ENCODE measurements at places on chromosomes 2 and 18.

DNA sequence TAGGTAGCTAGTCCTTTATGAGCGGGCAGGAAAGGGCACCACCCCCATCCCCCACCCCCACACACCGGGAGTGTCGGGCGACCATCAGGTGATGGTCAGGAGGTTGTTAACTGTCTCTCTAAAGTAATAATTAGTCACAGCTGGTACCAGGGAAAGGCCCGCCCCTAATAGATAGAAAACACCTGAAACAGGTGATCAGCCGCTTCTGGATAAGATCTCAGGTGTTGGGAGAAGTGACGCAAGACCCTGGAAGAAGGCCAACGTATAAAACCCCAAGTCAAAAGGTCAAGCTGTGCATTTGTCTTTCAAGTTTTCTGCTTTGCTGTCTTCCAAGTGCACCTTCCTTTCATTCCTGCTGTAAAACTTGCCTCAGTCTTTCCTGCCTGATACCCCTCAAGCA is 59.6 kb upstream of the LINC00305 start:
- DNase-seq = no peak

GRCh38 chr2:182166406-182166805 is 180.8 kb downstream of the PPP1R1C start:
- no peak for DNase-seq

DNA sequence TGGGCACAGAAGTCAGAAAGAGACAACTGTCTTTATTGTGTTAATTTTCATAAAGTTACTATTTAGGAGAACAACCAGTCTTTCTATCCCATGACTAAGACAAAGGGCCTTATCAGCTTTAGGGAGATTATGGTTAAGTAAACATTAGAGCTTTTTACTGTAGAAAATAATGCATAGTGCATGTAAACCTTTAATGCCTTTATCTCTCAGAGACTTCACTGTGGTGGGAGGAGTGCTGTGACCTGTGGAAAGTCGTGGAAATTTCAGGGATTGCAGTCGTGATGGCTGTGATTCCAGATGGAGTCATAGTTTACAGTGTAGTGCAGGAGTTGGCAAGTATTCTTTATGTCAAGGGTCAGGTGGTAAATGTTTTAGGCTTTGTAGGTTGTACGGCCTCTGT is 15.8 kb downstream of the ZNF236 start:
- DNase-seq = no peak

GRCh38 chr2:217433522-217433921 is 569.3 kb downstream of the TNS1 start:
- DNase-seq = no peak

GRCh38 chr2:134039912-134040581 is 213.8 kb upstream of the MGAT5 start:
- DNase-seq = no peak

- no peak for DNase-seq
These were observed 2.1 kb downstream of the FZD5 start for GRCh38 chr2:207767461-207768167.

GRCh38 chr2:169925968-169926367 is 98.7 kb downstream of the UBR3 start:
- no peak for DNase-seq

DNA sequence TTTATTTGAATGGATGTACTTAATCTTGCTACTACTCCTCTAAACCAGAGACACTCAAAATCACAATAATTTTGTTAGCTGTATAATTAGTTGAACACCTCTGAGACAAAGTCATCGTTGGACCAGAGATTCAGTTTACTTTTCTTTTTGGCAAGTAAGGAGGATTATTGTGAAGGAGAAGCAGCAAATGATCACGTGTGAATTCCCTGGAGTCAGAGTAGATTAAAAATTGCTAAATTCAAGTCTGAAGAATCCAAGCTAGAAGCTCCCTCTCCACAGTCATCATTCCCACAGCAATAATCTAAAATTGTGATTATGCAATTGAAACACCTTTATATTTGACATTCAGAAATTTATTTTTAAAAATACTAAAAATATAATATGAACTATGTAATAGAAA is 484.4 kb downstream of the CMPK2 start:
- no peak for DNase-seq

DNA sequence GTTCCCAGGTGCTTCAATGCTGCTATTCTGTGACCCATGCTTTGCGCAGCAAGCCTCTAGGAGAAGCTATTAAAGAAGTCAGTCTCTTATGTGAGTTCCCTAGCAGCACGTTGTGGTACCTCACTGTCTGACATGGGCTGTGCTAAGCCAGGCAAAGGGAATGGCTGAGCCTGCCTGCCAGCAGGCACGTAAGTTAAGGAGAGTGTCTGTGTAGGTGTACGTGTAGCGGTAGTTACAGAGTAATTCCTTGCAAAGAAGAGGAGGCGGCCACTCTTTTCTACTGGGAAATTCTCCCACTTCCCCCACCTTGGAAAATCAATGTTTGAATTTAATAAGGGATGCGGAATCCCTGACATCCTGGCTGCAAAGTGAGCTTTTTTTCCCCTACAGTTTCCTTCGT is 123.5 kb upstream of the LYPD1 start:
- DNase-seq = no peak

DNA sequence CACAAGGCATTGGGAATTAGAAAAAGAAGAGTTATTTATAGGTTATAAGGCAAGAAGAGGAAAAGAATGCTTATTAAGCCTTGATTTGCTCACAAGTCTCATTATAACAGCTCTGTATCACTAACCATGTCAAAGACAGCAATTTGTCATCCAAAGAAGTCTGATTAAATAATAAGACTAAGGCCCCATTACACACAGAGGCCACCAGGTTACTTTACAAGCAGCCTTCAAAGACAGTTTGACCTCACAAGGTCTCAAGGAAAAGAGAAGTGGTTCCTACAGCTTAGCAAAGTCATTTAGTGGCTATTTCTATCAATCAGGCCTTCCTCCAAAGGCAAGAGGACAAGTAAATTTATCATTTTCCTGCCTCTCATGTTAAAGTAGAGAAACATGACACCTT is 188.5 kb downstream of the MBD2 start:
- no peak for DNase-seq

GRCh38 chr18:36096955-36097354 is 29.6 kb upstream of the RPRD1A start:
- DNase-seq = no peak

DNA sequence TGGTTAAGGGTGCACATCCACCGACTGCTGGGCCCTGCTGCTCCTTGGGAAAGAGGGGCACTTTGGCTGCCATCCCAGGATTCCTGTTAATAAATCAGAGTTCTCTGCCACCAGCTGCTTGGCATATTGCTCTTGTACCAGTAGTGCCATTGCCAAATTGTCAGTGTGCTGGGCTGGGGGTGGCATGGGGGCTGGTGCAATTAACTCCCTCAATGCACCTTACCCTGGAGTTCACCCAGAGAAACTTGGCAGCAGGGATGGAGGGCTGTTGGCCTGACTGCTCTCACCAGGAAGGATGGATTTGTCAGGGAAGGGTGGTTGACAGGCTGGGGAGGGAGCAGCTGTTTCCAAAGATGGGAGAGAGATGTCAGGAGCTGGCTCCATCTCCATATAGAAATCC is 94.6 kb upstream of the SKOR2 start:
- no peak for DNase-seq

GRCh38 chr2:113000436-113000835 is 4.8 kb upstream of the IL36A start:
- DNase-seq = no peak

DNA sequence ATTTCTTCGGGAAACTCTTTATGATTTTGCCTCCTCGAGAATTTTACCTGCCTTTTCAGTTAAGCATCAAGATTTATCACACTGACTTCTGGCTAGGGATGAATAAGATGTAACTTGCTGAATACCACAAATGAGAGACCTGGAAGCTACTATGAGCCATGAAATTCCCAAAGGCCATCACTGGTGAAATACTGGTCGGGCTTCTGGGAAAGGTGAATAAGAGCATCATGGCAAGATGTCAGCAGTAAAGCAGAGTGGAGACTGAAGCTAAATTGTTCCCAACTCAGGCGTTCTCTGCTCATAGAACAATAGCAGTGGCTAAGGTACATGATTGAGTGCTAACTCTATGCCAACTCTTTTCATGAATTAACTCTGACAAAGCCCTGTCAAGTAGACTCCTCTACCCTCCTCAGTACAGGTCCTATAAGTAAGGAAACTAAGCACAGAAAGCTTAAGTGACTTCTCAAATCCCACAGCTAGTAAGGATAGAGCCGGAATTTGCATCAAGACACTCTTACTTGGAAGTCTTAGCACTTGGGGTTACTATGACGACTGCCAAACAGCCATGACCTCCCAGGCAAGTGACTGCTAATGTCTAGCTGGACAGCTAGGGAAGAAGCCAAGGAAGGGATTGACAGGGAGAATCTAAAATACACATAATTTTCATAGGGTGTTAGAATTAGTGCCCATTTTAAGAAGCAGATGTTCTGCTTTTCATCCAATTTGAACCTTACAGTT is 22.7 kb upstream of the DSC3 start:
- no peak for DNase-seq

- no peak for DNase-seq
These were observed 15.5 kb downstream of the MAP3K20 start for GRCh38 chr2:173090973-173091660.

DNA sequence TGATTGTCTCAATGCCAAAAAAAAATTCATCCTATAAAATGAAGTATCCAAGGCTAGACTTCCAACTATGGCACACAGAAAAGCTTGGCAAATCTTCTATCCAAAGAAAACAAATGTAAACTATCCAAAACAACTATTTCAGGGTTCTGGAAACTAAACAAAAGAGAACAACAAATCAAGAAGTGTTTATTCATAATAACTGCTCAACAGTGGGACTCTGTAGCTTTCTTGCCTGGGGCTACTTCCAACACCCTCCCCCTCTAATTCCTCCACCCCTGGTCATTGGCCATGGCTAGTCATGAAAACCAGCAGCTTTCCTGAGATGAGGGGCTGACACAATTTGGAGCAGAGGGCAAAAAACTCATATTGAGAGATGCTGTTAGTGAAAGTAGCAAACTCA is 107.0 kb downstream of the EXOC6B start:
- no peak for DNase-seq

DNA sequence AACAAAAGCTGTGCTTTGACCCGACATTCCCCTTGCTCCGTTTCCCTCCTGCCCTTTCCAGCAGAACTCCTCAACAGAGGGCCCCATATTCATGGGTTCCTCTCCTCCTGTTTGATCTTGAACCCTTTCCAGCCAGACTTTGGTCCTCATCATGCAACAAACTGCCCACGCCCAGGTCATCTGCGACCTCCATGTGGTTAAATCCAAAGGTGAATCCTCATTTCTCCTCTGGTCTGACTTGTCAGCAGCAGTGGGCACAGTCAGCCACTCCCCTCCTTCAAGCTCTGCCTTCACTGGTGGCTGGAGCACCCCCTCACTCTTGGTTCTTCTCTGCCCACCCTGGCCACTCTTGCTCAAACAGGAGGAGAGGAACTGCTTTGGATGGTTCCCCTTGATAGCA is 2.7 kb downstream of the HS1BP3 start:
- DNase-seq = no peak

GRCh38 chr2:133888107-133888506 is 319.8 kb upstream of the NCKAP5 start:
- DNase-seq = no peak

- DNase-seq = no peak
These were observed 46.6 kb upstream of the GALR1 start for GRCh38 chr18:77203071-77203470.

- DNase-seq = no peak
These were observed 226.3 kb upstream of the SP5 start for GRCh38 chr2:170488807-170489206.

DNA sequence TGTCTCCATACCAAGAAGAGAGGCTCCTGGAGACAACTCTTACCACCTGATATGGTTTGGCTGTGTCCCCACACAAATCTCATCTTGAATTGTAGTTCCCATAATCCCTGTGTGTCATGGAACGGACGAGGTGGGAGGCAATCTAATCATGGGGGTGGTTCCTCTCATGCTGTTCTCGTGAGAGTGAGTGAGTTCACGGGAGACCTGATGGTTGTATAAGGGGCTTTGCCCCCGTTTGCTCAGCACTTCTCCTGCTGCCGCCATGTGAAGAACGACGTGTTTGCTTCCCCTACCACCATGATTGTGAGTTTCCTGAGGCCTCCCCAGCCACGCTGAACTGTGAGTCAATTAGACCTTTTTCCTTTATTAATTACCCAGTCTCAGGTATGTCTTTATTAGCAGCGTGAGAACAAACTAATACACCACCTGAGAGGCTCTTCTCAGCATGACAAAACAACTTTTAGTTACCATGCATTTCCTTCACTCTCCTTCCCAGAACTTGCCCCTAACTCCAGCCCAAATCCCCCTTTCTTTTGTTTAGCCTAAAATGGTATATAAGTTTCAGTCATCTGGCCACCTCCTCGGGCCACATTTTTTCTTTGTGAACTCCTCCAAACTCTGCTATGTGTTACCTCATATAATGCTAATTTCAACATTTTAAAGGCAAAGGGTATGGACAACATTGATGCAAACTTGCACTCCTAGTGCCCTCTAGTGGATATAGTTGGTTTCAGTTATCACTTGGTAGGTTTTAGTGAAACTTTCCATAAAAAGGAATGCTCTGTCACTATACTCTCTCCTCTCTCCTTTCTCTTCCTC is 58.6 kb upstream of the SLC25A52 start:
- DNase-seq = peak; percentile 60

- no peak for DNase-seq
These were observed 488.2 kb downstream of the PARD3B start for GRCh38 chr2:205033431-205033830.

DNA sequence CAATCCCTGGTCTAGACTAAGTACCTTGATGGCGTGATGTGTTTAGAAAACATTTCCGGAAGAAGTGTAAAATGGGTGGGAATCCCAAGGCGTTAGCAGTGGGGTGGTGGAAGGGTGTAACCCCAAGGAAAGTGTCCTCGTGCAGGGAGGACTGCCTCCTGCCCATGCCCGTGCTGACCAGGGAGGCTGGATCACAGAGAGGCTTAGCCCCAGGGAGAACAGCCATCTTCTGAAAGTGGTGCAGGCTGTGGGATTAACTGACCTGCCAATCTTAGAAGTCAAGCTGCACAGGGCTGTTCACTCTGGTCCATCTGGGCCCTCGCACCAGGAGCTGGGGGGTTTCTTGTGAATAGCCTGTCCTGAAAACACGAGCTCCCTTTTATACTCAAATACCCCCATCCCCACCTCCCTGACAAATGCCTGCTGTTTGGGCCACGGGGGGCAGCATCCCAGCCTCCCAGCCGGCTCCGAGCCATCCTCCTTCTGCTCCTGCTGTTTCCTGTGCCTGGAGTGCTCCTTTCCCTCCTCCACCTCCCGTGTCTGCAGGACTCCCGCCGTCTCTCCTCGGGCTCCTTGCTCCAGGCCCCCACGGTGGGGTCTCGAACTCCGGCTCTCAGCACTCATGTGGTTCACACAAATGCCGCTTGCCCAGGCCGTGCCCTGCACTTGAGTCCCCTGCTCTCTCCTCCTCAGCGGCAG is 52.1 kb upstream of the PXDN start:
- DNase-seq = no peak

GRCh38 chr2:175478096-175478768 is 296.7 kb upstream of the ATP5MC3 start:
- no peak for DNase-seq

- DNase-seq = no peak
These were observed 62.8 kb upstream of the DTNA start for GRCh38 chr18:34647251-34647650.

Data from activated CD4-positive, alpha-beta T cell treated with anti-CD3 and anti-CD28 coated beads, Interleukin-2, Interleukin-6, amounts not matched to agents 100 ng/mL and 50 ng/mL, durations not matched to agents 16 hours and 8 hours (primary cell).